Uterine smooth muscle cell (primary cell): ENCODE measurements at places on chromosomes 11 and 22. TPM values are rescaled to one million over a fixed set of nuclear protein-coding genes. Genes with fewer than 3 reads are reported as not detected.

Gene GLYATL1B
- not detected in 2 replicates for total RNA-seq

Gene TRIM6
- total RNA-seq, result 6.5 and 12.2 TPM in 2 replicates

Gene DNAJC4
- total RNA-seq, result 4.5 and 9.1 TPM in 2 replicates

Gene AMOTL1
- 26.6 and 31.5 TPM in 2 replicates for total RNA-seq

Gene ACRV1
- total RNA-seq, result not detected in 2 replicates

Gene CWF19L2
- total RNA-seq, result 13.2 and 17.7 TPM in 2 replicates

Gene SF3A1
- 18.7 and 21.4 TPM in 2 replicates for total RNA-seq

Gene SPINDOC
- total RNA-seq, result 15.4 and 17.6 TPM in 2 replicates

Gene MACROD1
- total RNA-seq, result 9.3 and 20.5 TPM in 2 replicates

Gene TRIM34
- total RNA-seq, result 10.1 and 12.6 TPM in 2 replicates

Gene PIWIL4
- 1.4 and 1.7 TPM in 2 replicates for total RNA-seq

Gene CARD10
- total RNA-seq, result 1.2 and 2.1 TPM in 2 replicates

Gene KCNK7
- total RNA-seq, result 0.11 TPM in 1 of 2 replicates, not detected in the other

Gene SCGB2A2
- total RNA-seq, result not detected in 2 replicates

Gene ABTB2
- total RNA-seq, result 2.8 and 5.7 TPM in 2 replicates

Gene PYGM
- 0.33 and 0.87 TPM in 2 replicates for total RNA-seq

Gene KCNQ1
- 0.25 TPM in 1 of 2 replicates, not detected in the other for total RNA-seq

Gene MMP7
- total RNA-seq, result not detected in 2 replicates

Gene GGT5
- total RNA-seq, result 1.2 and 1.9 TPM in 2 replicates

Gene PLEKHA7
- total RNA-seq, result under 0.01 TPM in 1 of 2 replicates, not detected in the other

Gene LRRN4CL
- 12.2 and 23.5 TPM in 2 replicates for total RNA-seq

Gene PRR5L
- 5.9 and 22.1 TPM in 2 replicates for total RNA-seq

Gene OOSP4A
- not detected in 2 replicates for total RNA-seq

Gene TNNI2
- not detected in 2 replicates for total RNA-seq

Gene GLB1L2
- 0.37 and 0.44 TPM in 2 replicates for total RNA-seq

Gene VSTM5
- 0.62 and 1.00 TPM in 2 replicates for total RNA-seq

Gene RAPSN
- total RNA-seq, result not detected in 2 replicates

Gene MRPL16
- total RNA-seq, result 44.6 and 53.0 TPM in 2 replicates

Gene ACR
- total RNA-seq, result not detected in 2 replicates

Gene SERPING1
- total RNA-seq, result 4.3 and 9.6 TPM in 2 replicates

Gene MAPK8IP2
- 0.33 and 0.37 TPM in 2 replicates for total RNA-seq

Gene IGF2
- total RNA-seq, result 0.11 and 0.25 TPM in 2 replicates

Gene TUB
- total RNA-seq, result 8.9 and 16.7 TPM in 2 replicates

Gene CLTCL1
- 9.5 and 12.2 TPM in 2 replicates for total RNA-seq

Gene TRMT2A
- 45.2 and 45.3 TPM in 2 replicates for total RNA-seq

Gene P2RX6
- 0.44 and 2.5 TPM in 2 replicates for total RNA-seq

Gene CCDC134
- total RNA-seq, result 9.0 and 11.2 TPM in 2 replicates

Gene CDHR5
- not detected in 2 replicates for total RNA-seq

Gene BDNF
- 1.8 and 3.7 TPM in 2 replicates for total RNA-seq

Gene NNMT
- 137 and 508 TPM in 2 replicates for total RNA-seq
